ENCODE measurements at places on chromosomes 6 and 20. TPM values are rescaled to one million over a fixed set of nuclear protein-coding genes. Genes with fewer than 3 reads are reported as not detected.

PNLDC1 gene
- total RNA-seq = 0.82 TPM

MAS1 gene
- not detected for total RNA-seq

BTNL2 gene
- not detected for total RNA-seq

NTSR1 gene
- total RNA-seq = not detected

PNPLA1 gene
- total RNA-seq = not detected

C6orf163 gene
- 2.7 TPM for total RNA-seq

MYMX gene
- 9.1 TPM for total RNA-seq

SLA2 gene
- 0.21 TPM for total RNA-seq

TULP1 gene
- not detected for total RNA-seq

PRSS16 gene
- total RNA-seq = 1.6 TPM

ME1 gene
- 4.0 TPM for total RNA-seq

FAM83B gene
- 13.8 TPM for total RNA-seq

JAG1 gene
- total RNA-seq = 98.4 TPM

BMP7 gene
- 16.0 TPM for total RNA-seq

TLDC2 gene
- total RNA-seq = 0.21 TPM

ZC3H12D gene
- 0.72 TPM for total RNA-seq

LIN28B gene
- total RNA-seq = 0.21 TPM

BPIFA1 gene
- 109 TPM for total RNA-seq

VGLL2 gene
- total RNA-seq = 18.4 TPM

WFDC2 gene
- 16.6 TPM for total RNA-seq

KIF6 gene
- 2.4 TPM for total RNA-seq

ARMH2 gene
- not detected for total RNA-seq

HTR1E gene
- total RNA-seq = not detected
